ENCODE measurements at places on chromosomes 13 and 19.

DNA sequence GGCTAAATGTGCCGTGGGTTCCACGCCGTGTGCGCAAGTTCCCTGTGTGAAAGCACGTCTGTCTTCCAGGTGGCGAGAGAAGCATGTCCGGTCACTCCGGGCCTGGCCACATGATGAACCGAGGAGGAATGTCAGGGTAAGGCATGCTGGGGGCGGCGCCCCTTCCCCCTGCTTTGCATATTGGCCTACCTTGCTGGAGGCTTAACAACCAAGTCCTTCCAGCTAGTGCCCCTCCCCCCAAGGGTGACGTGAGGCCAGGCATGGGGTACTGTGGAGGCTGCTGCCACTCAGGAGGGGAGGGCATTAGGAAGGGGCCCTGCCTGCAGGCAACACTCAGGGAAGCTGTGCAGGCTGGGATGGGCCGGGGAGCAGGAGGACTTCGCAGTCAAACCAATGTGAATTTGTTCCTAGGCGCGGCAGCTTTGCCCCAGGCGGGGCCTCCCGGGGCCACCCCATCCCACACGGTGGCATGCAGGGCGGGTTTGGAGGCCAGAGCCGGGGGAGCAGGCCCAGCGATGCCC is 12.5 kb downstream of the MICOS13 start:
- no peak for DNase-seq

DNA sequence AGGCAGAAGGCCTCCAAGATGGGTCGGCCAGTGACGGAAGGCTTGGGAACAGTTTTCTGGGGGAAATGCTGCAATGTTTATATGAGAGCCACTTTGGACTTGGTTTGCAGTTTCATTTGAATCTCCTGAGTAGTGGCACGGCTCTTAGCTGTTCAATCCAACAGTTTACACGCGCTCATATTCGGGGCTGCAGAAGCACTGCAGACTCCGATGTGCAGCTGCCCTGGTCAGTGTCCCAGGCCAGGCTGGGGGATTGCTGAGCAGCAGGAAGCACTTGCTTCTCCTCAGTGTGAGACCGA is 31.7 kb downstream of the CEBPG start:
- DNase-seq = no peak

- no peak for DNase-seq
These were observed 204.4 kb downstream of the COG6 start for GRCh38 chr13:39859898-39860297.

DNA sequence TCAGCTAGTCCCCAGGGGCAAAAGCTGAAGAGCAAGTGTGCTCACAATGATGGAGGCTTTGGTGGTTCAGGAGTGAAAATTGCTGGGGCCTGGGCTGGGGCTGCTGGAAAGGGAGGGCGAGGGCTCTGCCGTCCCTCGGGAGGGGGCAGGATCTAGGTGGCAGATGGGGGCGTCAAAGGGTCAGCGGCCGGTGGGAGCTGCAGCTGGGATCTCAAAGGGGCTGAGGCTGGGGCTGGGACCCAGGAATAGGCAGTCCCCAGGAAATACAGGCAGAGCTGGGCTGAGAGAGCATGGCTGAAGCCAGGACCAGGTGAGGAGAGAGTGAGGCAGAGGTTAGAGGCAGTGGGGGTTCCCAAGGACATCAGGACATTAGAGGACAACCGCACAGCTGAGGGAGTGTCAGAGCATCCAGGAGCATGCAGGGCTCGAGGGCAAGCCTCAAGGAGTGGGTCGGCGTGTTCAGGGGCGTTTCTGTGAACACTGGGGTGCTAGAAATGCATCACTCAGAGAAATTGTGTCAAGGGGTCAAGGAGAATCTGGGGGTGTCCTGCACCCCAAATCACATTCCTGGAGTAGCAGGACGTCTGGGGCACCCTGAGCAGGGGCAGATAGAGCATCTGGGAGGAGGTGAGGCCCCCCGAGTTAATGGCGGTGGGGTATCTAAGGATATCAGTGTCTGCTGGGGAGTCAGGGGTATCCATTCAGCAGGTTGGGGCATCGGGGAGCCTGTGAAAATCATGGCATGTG is 1.2 kb upstream of the SYNE4 start:
- no peak for DNase-seq

- DNase-seq = no peak
These were observed 1.4 kb upstream of the CD209 start for GRCh38 chr19:7748756-7749155.

DNA sequence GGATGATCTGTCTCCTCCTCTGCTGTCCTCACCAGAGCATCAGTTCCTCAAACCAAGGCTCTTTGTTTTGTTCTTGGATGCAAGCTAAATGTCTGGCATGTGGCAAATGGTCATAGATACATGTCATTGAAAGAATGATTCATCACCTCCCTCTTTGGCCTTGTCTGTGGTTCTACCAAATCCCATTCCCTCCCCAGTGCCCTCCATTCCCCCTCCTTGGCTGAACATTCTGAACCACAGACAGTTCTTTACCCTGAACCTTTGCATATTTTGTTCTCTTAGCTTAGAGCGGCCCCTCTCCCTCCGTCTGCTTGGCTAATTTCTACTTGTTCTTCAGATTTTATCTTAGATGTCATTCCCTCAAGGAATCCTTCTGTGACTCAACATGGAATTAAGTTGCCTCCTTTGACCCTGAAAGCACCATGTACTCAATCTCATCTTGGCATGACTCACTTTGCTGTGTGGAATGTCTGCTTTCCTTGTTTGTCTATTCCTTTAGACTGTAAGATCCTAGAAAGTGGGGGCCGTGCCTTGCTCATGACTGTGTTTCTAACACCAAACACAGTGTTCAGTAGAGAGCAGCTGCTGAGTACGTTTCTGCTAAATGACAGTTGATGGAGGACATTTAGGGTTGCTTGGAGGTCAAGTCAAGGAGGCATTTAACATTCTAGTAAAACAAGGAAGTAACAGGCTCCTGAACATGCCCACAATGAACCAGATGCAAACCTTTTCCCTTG is 8.1 kb downstream of the ALOX5AP start:
- no peak for DNase-seq

- DNase-seq = no peak
These were observed 207.5 kb downstream of the SLITRK5 start for GRCh38 chr13:87878706-87879105.

DNA sequence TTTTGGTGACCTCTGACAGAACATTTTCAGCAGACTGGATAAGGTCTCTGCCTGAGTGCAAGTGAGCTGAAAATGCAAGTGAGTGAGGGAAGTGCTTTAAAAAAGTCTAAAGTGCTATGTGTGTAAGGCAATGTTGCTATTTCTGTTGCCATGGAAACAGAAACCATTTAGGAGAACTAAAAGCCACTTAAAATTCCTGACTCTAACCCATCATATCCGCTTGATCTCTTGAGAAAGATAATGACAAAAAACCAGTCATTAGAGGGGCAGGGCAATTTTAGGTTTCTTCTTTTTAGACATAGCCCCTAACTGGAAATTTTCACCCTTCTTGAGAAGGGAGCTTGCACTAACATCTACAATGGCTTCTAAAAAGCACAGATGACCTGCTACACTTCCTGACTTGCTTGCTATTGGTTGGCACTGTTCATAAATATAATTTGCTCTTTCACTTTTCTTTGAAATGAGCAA is at the start of gene CYSLTR2:
Gene CYSLTR2 (plus strand): TSS at position 458 of the 468 bp plus-strand sequence. CDS start 52,889 bp downstream, outside the sequence.
- DNase-seq = no peak

DNA sequence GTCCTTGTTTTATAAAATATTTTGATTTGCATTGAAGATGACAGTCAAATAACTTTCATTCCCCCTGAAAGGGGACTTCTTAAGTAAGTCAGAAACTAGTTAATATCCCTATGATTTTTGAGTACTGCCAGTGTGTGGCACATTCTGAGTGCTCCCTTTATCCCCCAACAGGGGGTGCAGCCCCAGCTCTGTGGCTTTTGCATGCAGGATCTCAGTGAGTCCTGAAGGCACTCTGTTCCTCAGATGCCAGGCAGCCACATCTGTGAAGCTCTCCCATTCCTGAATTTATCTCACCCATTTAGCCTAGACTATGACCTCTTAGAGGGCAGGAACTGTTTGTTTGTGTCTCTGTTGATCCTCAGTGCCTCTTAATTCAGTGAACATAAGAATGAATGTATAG is 123.1 kb downstream of the CDK8 start:
- DNase-seq = peak; percentile 33

DNA sequence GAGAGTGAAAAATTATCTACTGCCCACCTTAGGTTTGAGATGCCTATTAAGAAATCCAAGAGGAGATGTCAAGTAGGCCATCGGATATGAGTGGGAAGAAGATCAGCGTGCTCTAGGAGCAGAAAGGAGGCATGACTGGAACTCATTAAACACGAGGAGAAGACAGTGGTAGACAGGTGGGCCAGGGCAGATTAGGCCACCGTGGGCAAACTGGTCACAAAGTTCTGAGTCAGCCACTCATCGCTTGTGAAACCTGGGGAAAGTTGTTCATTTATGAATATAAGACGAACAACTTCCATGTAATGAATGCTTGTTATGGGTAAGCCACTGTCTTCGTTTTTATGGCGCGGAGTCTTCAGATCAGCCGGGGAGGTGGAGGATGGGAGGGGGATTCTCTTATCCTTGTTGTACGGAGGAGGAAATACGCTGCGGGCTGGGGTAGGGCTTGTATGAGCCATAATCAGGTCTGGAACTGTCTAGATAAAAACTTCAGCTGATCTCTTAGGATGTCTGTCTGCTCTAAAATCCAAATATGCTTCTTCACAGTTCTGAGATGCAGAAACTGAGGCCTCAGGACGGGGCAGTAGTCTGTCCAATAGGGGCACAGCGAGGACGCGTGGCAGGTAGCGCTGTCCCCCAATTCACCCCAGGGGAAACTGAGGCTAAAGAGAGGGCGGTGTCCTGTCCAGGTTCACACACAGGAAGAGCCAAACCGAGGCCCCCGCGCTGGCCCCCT is 1.1 kb upstream of the ZNF444 start:
- no peak for DNase-seq

- no peak for DNase-seq
These were observed 916.4 kb downstream of the UQCRFS1 start for GRCh38 chr19:28296506-28296905.

- peak; percentile 70 for DNase-seq
These were observed 9.1 kb downstream of the LYL1 start for GRCh38 chr19:13093407-13094105.

DNA sequence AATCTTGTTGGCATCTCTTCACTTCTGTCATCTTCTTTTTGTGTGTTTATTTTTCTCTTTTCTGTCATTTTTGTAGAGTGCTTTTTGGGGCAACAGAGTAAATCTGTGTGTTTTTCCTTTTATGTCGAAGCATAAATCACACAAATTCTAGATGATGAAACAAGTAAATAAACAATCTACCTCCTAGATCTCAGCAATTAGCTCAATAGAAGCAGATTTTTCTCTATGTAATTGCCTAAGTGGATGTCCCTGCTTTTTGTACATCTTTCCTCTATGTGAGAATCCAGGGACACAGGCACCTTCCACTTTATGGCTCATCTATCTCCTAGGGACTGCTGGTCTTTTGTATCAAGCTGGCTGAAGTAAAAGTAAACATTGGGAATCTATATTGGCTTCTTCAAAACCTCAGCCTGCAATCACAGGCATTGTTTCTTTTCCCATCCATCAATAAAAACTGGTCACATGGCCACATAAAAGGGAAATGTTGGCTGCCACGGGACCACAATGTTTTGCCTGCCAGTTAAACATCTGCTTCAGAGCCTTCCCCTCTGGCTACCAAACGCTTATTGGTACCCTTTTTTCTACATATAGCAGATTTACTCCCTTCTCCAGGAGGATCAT is 323.8 kb downstream of the LMO7 start:
- DNase-seq = no peak

- no peak for DNase-seq
These were observed 13.2 kb upstream of the AKAP11 start for GRCh38 chr13:42258747-42259146.

GRCh38 chr19:13162724-13163608 is 12.8 kb downstream of the IER2 start:
- peak; percentile 94 for DNase-seq

DNA sequence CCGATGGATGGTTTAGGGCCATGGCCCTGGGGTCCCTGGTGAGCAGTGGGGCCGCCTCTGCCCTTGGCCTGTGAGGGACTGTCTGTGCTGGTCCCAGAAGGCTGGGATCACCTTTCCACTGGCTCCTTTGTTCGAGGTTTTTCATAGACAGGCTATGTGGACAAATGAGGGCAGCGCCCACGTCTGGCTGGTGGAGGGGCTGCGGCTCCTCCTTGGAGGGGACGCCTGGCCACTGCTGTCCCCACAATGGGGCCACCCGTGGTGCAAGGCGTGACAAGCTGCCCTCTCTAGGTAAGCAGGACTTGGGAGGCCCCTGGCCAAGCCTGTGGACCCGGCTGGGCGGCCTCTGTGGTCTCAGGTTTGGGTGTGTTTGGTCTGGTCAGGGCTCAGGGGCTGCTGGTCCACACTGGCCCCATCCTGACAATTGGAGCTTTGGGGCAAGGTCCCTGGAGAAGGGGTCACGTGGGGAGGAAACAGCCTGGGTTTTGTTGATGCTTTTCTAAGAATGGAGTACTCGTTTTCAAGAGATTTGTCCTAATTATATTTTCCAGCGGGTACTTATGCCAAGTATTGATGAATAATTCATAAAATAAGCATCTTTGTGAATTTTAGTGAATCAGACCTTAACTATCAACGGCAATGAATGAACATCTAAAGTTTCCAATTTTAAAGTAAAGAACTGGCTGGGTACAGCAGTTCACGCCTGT is 33.3 kb downstream of the MCF2L start:
- peak; percentile 61 for DNase-seq

DNA sequence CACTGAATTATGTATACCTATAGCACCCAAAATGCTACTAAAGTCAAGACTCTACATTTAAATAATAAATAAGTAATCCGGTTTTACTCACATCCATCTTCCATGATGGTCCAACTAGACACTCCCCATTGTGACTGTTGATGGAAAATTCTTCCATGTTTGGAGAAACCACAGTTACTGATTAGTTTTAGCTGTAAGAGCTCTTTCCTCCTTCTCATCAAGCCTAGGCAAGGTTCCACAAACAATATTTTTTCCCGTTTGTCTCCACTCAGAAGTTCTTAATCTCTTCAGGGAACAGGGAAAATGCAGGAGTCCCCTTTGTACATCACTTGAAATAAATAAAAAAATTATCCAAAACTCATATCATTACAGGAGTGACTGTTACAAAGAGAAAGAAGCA is 70.7 kb upstream of the EDNRB start:
- no peak for DNase-seq

- peak; percentile 45 for DNase-seq
These were observed 1.2 kb downstream of the PPM1N start for GRCh38 chr19:45499196-45500180.

GRCh38 chr13:33860526-33860925 is 42.6 kb downstream of the RFC3 start:
- DNase-seq = no peak

GRCh38 chr13:50130123-50130946 is 115.1 kb downstream of the KCNRG start:
- no peak for DNase-seq

DNA sequence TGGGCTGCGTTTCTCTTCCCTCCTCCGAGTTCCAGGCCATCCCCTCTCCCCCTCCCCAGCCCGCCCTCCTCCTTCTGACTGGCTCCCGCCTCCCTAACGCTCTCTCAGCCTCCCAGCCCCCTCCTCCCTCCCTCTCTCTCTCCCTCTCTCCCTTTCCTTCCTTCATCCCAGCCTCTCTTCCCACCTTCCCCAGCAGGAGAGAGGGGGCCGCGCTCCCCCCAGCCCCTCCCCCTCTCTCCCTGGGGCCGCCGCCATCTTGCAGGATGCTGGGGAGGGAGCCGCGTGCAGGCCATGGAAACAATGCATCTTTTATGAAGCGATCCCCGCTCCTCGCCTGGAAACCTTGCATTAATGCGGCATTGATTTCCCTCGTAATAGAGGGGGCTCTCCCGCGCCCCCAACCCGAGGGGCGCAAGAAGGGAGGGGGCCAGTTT is 42.6 kb upstream of the ADGRL1 start:
- peak; percentile 91 for DNase-seq

GRCh38 chr13:23580684-23581060 is 10.5 kb downstream of the TNFRSF19 start:
- DNase-seq = no peak

Measured in HAP-1 (cell line).